ENCODE measurements at places on chromosomes 11 and 22. TPM values are rescaled to one million over a fixed set of nuclear protein-coding genes. Genes with fewer than 3 reads are reported as not detected.
A peak's percentile ranks its signal among the peaks of the same experiment; 100 is the strongest.

BIK gene
- 9.9 TPM for total RNA-seq

FAT3 gene
- total RNA-seq: 35.1 TPM

PAAF1 gene
- 35.8 TPM for total RNA-seq

MIOX gene
- total RNA-seq: 0.66 TPM

PGA5 gene
- total RNA-seq: not detected

NLRP14 gene
- 0.54 TPM for total RNA-seq

POU2AF3 gene
- 4.1 TPM for total RNA-seq

NPTXR gene
- total RNA-seq: 9.6 TPM

FGF19 gene
- not detected for total RNA-seq

DNA sequence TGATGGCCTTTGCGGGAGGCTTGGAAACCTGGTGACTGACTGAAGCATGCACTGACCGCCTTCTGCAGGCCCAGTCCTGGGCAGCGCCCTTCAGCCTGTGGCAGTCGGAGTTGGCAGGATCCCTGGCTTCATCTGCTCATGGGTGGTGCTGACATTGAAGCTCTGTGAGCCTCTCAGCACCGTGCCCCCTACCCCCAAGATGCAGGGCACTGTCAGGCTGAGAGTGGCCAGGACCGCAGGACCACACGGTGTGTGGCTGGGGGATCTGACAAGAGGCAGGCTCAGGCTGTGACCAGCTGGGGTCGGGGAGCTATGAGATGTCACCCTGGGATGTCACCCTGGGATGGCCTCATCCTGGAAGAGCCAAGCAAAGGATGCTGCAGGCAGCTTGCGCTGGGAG, 32.7 kb downstream of the TBC1D22A start:
- H3K27me3 ChIP-seq: no peaks in the 10 kb centered on the region
- peaks cover 9% of the 10 kb centered on the region for H3K36me3 ChIP-seq

DNA sequence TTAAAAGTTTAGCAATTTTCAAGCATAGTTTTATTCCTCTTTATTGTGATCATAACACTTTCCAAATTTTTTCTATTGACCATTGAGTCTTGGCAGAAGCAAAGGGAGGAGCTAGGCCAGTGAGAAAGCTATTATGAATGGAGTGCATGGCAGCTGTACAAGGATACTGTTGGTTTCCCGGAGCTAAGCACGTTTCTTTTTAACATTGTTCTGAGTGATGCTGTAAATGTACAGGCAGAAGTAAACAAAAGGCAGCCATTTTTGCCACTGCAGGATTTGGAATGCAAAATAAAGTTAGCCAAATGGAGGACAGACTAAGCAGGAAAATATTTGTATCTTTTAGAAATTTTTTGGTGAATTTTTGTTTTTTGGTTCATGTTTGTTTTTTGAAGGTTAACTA, 16.2 kb downstream of the CBL start:
- no peak for DNase-seq
- peaks cover 6% of the 10 kb centered on the region for H3K4me1 ChIP-seq
- peaks cover 3% of the 10 kb centered on the region for H3K36me3 ChIP-seq

- peaks cover 7% of the 10 kb centered on the region for H3K27me3 ChIP-seq
- H3K4me3 ChIP-seq: no peak overlapping the region
- H3K27ac ChIP-seq: no peak overlapping the region
- H3K36me3 ChIP-seq: no peaks in the 10 kb centered on the region
- DNase-seq: no peak
Measured at GRCh38 chr11:116167706-116168458, 604.9 kb downstream of the BUD13 start.

DNA sequence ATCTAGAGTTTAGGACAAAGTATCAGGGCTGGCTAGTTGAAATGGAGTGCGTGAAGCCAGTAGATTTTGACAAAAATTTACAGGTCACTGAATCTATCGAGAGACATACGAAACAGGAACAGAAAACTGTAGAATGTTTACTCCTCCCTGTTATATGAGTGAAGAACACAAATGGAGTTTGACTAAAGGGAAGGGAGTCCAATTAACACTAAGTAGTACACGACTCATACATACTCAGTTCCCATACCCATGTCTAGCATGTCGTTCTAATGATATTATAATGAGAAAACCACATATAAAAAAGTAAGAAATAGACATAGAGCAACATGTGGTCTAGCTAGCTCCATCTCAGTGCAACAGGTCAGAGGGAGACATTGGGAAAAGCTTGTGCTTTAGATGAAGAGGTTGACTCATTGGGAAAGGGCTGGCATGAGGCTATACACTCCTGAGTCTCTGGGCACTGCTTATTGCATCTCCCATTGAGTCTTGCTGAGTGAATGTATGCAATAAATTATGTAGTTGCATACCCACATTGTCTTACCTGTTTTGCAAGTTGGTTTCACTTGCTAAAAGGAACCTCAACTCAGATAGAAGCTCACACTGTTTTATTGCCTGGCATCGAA, 43.5 kb downstream of the CD44 start:
- no peak for DNase-seq
- H3K27me3 ChIP-seq: peaks cover 2% of the 10 kb centered on the region
- H3K27ac ChIP-seq: no peak overlapping the region
- H3K4me1 ChIP-seq: peaks cover 6% of the 10 kb centered on the region
- no peak overlapping the region for H3K4me3 ChIP-seq
- no peaks in the 10 kb centered on the region for H3K36me3 ChIP-seq

GRCh38 chr11:34068111-34068510, 16.6 kb downstream of the CAPRIN1 start:
- H3K36me3 ChIP-seq: peaks cover 15% of the 10 kb centered on the region
- peak overlapping the region; percentile 17 for H3K27ac ChIP-seq
- H3K4me1 ChIP-seq: peaks cover 24% of the 10 kb centered on the region
- no peak overlapping the region for H3K4me3 ChIP-seq

DNA sequence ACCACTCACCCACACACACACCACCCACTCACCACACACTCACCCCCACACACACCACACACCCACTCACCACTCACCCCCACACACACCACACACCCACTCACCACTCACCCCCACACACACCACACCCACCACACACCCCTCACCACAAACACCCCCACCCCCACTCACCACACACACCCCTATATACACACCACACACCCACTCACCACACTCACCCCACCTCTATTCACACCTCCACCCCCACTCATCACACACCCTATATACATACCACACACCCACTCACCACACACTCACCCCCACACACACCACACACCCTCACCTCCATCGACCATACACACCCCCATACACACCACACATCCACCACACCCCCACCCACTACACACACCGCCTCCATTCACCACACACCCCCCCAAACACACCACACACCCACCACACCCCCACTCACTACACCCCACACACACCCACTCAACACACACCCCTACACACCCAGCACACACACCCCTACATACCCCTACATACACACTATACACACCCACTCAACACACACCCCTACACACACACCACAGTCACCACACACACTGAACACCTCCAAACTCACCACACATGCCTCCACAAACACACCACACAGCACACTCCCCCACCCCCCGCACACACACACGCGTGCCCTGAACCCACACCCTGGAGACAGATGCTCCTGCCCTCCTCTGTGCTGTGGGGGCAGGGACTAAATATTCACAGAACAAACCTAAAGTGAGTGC, 19.0 kb upstream of the TTLL12 start:
- no peaks in the 10 kb centered on the region for H3K27me3 ChIP-seq
- H3K27ac ChIP-seq: no peak overlapping the region
- H3K4me3 ChIP-seq: no peak overlapping the region
- no peak for DNase-seq

GRCh38 chr11:122706291-122707088, 51.0 kb downstream of the UBASH3B start:
- no peaks in the 10 kb centered on the region for H3K27me3 ChIP-seq
- no peaks in the 10 kb centered on the region for H3K4me1 ChIP-seq
- H3K36me3 ChIP-seq: no peaks in the 10 kb centered on the region
- no peak overlapping the region for H3K4me3 ChIP-seq
- no peak overlapping the region for H3K27ac ChIP-seq
- DNase-seq: no peak

- no peak overlapping the region for H3K4me3 ChIP-seq
- peaks cover 9% of the 10 kb centered on the region for H3K4me1 ChIP-seq
Measured at GRCh38 chr11:126446581-126446980, 91.1 kb downstream of the ST3GAL4 start.

DNA sequence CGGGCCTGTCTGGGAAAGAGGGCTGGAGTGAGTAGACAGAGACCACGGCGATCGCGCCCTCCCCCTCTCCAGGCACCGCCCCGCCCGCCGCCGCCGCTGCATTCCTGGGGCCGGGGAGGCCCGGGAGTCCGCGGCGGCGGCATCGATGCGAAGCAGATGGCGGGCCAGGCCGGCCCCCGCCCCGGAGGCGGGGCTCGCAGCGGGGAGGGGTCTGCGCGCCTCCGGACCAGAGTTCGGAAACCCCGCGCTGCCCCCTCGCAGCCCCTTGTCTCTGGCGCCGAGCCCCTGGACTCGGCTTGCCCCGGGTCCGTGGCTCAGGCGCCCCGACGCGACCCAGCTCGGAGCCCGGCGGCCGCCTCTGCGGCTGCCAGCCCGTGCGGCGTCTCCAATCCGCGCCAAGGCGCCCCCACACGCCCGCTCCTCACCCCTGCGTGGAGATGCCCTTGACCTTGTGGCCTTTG, 1.3 kb downstream of the SCARF2 start:
- peaks cover 3% of the 10 kb centered on the region for H3K36me3 ChIP-seq
- H3K27ac ChIP-seq: peak overlapping the region; percentile 5
- peaks cover 8% of the 10 kb centered on the region for H3K27me3 ChIP-seq
- H3K4me1 ChIP-seq: peaks cover 31% of the 10 kb centered on the region
- H3K4me3 ChIP-seq: peak overlapping the region; percentile 95

GRCh38 chr11:116970485-116971292, 127.5 kb downstream of the SIK3 start:
- H3K27ac ChIP-seq: no peak overlapping the region
- no peaks in the 10 kb centered on the region for H3K27me3 ChIP-seq
- H3K4me3 ChIP-seq: no peak overlapping the region
- H3K36me3 ChIP-seq: no peaks in the 10 kb centered on the region
- DNase-seq: no peak
- H3K4me1 ChIP-seq: no peaks in the 10 kb centered on the region

DNA sequence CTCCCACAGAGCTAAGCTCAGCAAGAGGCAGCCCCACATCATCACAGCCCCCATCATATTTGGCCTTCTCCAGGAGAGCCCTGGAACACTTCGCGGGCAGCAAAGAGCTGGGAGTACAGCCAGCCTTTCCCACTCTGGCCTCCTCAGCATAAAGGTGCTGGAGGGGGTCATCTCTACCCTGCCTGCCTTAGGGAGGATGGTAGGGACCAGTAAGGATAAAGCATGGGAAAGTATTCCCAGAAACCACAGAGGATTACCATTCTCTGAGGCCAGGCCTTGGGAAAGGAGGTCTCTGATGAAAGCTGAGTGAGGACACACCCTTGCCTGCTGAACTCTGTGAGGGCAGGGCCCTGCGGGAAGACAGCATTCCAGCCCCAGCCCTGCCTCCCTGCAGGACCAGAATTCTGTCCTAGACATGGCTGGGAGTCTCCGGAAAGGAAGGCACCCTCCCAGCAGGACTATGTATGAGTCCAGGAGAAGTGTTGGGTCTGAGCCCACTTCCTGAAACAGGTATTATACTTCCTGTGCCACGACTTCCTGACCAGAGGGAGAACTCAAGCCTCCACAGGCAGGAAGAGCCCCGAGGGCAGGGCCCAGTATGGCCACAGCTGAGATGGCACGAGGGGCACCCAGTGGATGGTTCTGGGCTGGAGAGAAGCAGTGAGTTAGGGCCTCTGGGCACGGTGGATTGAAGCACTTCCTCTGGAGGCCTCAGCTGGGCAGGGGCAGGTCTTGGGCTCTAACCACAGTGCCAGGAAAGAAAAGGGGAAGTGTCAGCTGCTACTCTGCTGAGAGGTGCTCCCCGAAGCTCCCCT, 12.9 kb upstream of the CASTOR1 start:
- DNase-seq: no peak
- no peaks in the 10 kb centered on the region for H3K27me3 ChIP-seq
- peaks cover 2% of the 10 kb centered on the region for H3K36me3 ChIP-seq

DNA sequence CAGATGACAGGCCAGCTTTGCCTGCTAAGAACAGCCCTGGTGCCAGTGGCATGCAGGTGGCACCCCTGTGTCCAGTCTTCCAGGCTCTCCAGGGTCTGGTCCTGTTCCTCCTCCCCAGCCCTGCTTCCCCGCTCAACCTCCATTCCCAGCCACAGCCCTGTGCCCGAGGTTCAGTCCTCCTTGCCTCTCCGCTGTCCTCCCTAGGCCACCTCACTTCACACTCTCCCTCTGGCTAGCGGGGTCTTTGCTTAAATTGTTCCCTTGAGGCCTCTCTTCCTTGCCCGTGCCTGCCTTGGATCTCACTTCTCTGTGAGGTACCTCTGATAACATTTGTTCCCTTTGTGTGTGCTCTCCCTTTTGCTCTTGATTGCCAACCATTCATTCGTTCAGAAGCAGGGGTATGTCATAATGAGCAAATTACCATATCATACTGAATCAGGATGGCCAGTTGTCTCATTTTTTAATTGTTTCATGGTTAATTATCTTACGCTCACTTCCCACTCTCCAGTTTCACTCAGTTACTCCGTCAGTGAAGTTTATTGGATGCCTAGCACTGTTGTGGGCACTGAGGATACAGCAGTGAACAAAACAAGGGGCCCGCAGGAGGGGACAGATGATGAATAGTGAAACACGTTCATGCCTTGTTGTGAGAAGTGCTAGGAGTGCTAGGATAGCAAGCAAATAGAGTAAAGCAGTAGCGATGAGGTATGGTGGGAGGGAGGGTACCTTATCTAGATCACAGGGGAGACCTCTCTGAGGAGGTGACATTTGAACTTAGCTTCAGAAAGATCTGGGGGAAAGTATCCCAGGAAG, 7.4 kb downstream of the BMAL1 start:
- H3K27me3 ChIP-seq: peaks cover 52% of the 10 kb centered on the region
- H3K4me1 ChIP-seq: no peaks in the 10 kb centered on the region
- DNase-seq: no peak
- no peak overlapping the region for H3K27ac ChIP-seq
- H3K36me3 ChIP-seq: no peaks in the 10 kb centered on the region

GRCh38 chr22:41885516-41885915, 29.4 kb downstream of the SHISA8 start:
- H3K4me1 ChIP-seq: no peaks in the 10 kb centered on the region
- no peak overlapping the region for H3K4me3 ChIP-seq
- H3K27ac ChIP-seq: no peak overlapping the region
- H3K36me3 ChIP-seq: peaks cover 56% of the 10 kb centered on the region

DNA sequence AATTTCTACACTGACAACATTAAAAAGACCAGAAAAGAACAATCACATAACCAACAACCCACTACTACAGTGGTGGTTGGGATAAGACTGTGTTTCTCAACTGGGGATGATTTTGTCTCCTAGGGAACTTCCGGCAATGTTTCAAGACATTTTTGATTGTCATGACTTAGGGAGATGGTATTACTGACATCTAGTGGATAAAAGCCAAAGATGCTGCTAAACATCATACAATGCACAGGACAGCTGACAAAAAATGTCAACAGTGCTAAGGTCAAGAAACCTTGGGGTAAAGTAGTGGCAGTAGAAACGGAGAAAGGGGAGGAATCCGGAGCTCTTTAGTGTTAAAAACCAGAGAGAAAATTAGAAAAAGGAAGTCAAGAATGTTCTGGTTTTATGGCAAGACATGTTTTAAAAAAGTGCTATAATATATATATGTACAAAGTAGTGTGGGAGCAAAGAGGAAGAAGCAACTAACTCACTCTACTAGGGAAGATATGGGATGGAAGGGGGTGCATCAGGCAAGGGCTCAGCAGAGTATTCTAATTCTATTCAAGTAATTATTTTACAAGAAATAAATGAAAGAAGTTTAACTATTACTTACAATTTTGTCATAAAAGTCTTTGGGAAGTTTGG, 37.2 kb downstream of the CKAP5 start:
- DNase-seq: no peak
- H3K4me3 ChIP-seq: no peak overlapping the region
- no peak overlapping the region for H3K27ac ChIP-seq

GRCh38 chr11:45568049-45568448, 97.4 kb downstream of the CHST1 start:
- no peak for DNase-seq
- no peaks in the 10 kb centered on the region for H3K36me3 ChIP-seq
- H3K27me3 ChIP-seq: peaks cover 56% of the 10 kb centered on the region

Data from mesothelial cell of epicardium (in vitro differentiated cells).